Brain microvascular endothelial cell (primary cell): ENCODE measurements at places on chromosomes 11 and 22.

GRCh38 chr11:57601297-57601696 is 3.8 kb downstream of the SERPING1 start:
- no peak for DNase-seq

DNA sequence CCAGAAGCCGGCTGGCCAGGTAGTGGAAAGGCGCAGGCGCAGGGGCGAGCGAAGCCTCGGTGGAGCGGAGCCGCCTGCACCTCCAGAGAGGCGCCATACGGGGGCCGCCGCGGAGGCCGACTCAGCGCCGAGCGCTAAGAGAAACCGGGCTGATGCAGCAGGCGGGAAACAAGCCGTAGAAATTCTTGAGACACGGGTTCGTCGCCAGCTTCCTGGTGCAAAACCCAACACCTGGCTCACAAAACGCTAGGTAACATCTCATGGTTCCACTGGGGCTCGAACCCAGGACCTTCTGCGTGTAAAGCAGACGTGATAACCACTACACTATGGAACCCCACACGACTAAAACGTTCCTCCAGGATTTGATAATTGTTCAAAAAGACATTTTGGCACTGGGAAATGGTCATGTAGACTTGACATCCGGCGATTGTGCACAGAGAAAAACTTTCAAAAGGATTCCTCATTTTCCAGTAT is 39.1 kb downstream of the OR4D9 start:
- peak; percentile 97 for DNase-seq

DNA sequence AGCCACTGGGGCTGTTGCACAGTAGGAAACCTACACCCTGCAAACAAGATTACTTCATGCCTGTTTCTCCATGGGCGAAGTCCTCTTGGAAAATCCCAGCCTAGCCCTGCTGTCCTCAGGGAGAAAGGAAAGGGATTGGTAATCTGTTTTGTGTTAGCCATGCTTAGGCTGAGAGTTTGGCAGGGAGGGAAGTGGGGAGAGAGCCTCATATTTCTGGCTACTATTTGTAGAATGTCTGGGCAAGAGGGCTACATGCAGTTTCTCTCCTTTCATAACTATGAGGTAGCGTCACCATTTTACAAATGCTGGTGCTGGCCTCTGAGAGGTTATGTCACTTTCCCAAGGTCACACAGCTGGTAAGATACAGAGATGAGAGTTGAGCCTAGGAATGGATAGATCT is 737 bp upstream of the MFRP start:
- no peak for DNase-seq

GRCh38 chr11:8345179-8345578 is 81.5 kb upstream of the LMO1 start:
- no peak for DNase-seq

GRCh38 chr11:108221371-108221770 is 1.1 kb downstream of the NPAT start:
- peak; percentile 7 for DNase-seq

DNA sequence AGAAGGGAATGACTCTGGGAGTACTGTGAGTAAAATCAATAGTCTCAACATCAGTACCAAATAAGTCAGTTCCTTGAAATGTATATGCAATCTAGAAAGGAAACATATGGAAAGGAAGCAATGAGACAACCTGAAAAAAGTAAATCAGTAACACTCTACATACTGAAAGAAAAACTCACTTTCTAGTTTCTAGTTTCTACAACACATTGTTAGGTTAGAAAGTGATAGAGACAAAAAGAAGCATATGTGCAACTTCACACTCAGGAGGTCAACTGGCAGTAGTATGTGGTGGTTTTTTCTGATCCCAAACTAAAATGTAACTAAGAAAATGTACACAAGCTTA is 156.5 kb upstream of the SOX6 start:
- no peak for DNase-seq

DNA sequence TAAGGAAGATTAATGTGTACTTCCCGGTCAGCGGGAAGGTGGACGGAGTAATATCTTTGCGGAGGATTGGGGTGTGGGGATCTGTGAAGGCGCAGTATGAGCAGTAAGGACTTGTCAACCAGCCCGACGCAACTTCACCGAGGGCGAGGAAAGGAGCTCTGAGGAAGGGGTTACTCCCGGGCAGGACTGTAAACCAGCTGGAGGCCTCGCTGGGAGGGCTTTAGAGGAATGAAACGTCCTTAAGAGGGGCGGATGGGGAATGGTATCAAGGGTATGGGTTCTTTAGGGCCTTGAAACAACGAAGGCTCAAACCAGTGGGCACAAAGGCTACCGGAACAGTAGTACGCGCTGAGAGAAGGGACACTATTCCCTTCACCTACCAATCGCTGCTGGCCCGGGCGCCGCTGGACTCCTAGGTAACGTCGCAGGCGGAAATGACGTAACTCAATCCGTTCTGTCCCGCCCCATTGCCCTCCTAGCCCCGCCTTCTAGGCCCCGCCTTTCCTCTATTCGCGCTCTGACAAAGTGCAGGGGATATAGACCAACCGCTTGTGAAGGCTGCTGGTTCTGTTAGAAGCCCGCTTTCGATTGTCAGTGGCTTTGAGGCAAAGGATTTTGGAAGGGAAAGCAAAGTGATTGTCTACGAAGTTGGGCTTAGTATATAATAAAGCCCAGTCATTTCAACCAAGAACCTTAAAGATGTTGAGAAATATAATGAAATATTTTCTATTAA is at the start of gene C11orf65:
C11orf65 (minus strand) TSS at position 439 of the 733 bp plus-strand sequence. CDS start 5,970 bp downstream, outside the sequence.
- DNase-seq, result peak; percentile 96

DNA sequence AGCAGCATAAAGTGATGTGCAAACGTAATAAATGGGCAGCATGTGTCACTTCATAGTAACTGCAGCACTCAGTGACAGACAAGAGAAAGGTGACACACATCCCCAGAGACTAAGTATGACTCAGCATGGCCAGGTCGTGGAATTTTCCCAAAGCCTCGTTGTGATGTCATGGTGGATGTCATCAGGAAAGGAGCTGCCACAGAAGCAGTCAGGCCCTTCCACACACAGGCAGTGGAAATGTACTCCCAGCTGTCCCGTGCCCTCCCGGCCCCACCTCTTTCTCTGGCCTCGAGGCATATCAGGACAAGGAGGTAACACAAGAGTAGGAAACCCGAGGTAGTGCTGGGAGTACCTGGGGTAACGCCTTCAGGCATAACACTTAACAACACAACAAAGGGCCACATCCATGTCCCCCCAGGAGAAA is 8.1 kb downstream of the PC start:
- peak; percentile 91 for DNase-seq

DNA sequence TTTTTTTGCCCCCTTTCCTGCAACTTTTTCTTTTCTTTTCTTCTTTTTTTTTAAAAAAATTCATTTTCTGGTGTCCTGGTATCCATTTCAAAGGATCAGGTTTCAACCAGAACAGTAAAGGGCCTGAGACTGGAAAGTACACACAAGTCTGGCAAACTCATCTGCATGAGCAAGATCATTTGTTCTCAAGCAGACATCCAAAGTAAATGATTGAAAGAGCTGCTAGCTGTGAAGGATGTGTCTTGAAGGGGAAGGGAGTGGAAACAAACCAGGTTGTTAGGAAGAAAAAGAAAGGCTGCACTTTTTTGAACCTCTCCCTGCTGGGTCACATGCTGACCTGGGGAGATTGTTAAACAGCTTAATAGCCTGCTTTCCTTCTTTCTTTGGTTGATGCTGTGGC is 5.3 kb downstream of the YAP1 start:
- DNase-seq, result peak; percentile 65

GRCh38 chr22:21849489-21849888 is 18.0 kb downstream of the MAPK1 start:
- no peak for DNase-seq

GRCh38 chr11:69950621-69951020 is 127.5 kb upstream of the ANO1 start:
- no peak for DNase-seq

DNA sequence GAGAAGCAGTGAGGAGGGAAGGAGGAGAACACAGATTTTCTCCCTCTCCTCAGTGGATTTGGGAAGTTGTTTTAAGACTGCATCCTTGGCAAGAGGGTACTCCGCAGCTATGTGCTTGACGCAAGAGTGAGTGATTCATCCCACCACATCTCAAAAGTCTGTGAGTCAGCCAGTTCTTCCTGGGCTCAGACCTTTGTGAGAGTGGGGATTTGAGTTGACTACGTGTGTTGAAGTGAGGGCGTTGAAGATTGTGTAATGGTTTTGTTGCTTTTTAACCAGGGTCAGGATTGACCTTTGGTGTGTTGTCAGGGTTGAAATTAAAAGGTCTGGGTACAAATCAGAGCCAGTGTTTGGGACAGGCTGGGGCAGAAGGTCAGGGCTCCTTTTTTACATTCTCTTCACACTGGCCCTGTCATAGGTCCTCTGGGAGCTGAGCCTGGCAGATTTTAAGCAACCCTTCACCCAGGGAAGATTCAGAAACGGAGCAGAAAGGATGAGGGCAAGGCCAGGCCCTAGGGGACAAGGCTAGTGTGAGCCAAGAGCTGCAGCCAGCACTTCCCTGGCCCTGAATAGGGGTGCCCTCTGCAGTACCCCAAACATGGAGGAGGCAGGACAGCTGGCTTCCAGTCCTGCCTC is 4.2 kb upstream of the C11orf86 start:
- DNase-seq, result peak; percentile 99

DNA sequence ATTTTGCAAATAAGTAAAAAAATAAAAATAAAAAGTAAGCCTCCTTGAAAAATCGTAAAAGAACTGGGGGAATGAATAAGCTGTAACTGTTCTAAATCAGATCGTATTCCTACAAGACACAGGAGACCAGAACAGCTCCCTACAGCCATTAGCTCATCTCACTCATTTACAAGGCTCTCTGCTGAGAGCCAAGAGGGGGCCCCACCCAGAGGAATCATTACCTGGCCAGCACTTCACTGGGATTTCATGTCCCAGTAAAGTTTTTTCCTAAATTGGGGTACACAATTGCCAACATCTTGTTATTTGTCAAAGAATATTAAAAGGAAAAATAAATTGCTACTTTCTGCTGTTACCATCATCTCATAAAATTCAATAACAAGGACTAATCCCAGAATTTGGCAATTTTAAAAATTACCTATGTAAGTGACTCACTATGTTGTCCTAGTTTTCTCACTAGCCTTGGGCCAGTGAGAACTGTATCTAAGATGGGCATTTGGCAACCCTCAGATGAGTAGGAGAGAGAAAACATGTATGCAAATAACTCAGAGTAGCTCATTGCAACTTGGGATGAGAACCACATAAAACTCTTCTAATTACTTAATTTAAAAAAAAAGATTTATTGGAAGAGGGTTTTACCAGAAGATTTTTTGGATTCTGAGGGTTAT is 18.4 kb upstream of the SMTN start:
- DNase-seq, result no peak

GRCh38 chr11:101215069-101215468 is 85.5 kb upstream of the PGR start:
- no peak for DNase-seq

DNA sequence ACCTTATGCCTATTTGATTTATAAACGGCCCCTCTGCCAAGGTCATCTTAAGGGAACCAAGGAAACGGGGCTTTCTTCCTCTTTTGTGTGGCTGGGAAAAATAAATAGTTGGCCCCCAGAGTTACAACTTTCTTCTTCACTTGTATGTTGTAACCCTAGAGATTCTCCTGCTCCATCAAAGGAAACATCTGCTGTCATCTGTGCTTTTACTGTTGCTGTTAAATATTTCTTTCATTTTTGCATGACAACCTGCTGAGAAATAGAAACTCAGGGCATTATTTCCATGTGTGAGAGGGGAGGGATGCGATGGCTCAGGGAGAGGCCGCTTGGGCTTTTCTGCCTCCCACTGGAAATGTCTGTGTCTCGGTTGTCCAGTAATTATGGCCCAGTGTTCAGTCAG is 21.8 kb upstream of the CDC42EP2 start:
- DNase-seq, result no peak

GRCh38 chr11:33135216-33135615 is 26.1 kb downstream of the CSTF3 start:
- DNase-seq, result peak; percentile 55

GRCh38 chr11:66160709-66161108 is 90.6 kb downstream of the PACS1 start:
- DNase-seq, result no peak

DNA sequence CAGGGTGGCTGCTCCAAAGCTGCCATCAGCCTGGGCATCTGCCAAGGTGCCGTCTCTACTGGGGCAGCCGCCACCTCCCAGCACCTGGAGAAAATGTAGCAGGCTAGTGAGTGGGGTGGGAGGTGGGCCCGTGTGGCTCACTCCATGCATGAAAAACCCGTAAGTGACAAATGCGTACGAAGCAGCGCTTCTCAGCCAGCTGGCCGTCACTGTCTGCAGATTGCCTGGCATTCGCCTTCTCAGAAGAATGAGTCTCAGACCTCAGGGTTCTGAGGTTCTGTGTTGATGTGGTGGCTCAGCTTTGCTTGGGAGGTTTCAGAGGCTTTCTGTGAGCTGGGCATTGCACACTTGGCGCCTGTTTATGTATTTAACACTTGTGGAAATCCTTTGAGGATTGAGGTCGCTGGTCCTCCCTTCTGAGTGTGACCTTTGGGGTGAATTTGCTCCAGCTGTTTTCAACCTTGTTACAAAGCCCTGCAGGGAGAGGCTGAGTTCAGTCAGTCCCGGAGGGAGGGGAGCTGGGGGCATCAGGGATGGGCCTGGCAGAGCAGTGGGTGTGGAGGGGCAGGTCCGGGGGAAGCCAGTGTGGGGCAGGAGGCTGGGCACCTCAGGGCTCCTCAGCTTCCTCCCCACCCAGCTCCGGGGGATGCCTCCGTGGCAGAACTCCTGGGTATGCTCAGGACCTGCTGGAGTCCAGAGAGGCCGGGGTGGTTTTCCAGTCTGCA is 977.0 kb downstream of the TBC1D22A start:
- no peak for DNase-seq

GRCh38 chr22:33918676-33919365 is 1.5 kb downstream of the LARGE1 start:
- DNase-seq, result no peak

DNA sequence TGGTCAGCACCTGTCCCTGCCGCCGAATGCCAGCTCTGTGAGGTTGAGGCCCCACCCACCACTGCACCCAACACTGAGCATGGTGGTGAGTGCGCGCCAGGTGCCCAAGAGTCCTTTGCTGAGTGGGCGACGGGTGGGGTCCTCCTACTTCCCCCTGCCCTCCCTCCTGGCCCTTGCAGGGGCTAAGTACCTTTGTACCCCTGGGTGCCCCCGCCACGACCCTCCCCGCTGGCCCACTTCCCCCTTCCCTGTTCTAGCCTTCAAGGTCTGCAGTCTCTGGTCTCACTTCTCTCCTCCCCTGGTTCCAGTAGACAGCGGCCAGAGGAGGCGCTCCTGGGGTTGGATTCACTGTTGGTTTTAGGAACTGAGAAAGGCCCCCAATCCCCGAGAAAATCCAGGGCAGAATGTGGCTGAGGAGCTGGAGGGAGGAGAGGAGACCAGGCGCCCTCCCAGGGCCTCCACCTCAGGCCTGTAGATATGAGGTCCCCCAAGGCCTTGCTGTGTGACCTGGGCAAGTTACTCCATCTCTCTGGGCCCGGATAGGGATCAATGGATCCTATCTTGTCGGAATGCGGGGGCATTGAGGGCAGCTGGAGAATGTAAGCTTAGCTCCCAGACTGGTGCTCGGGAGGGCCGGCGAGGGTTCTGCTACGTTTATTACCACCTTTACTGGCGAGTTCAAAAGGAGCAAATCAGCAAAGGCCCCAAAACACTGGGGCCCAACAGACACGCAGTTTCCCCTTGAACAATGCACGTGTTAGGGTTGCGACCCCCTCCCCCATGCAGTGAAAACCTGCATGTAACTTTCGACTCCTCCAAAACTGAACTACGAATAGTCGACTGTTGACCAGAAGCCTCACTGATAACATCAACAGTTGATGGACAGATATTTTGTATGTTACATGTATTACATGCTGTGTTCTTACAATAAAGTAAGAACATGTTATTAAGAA is 31.9 kb upstream of the SMIM38 start:
- DNase-seq, result no peak
